ENCODE measurements at places on chromosomes 7 and 10.

DNA sequence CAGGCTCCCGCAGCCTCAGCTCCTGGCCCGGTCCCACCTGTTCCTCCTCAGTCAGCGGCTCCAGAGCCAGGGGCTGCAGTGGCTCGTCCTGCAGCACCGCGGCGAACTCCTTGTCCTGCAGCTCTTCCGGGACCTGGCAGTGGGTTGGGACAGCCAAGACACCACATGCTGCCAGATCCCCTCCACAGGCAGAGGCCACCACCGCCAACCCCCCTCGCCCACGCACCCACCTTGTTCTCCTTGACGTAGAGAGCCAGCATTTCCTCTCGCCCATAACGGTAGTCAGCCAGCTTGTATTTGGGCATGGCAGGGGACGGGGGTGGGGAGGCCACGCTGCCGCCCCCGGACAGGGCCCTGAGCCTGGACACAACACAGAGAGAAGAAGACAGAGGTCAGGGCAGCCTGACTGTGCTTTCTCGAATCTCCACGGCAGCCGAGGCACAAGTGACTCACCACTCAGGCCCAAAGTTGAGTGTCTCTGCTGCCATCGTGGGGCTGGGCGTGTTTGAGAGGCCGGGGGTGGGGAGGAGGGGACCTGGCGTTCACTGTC lies 6.2 kb downstream of the GIGYF1 start:
- no peak for DNase-seq

DNA sequence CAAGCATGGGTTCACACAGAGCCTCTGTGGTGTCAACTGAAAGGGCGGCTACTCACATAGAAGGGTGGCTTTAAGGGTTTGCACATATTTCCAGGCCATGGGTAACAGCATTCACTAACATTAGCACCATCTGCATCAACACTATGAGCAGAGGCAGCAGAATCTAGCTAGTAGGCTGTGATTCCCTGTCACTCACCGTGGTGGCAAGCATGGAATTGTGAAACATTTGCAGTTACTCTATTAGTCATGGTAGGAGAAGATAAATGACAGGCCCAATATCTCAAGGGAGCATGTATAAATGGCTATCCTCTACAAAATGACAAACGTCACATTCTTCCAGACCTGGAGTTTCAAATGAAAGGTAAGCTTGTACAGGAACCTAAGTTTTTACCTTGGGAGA lies 32.2 kb upstream of the CUBN start:
- no peak for DNase-seq

DNA sequence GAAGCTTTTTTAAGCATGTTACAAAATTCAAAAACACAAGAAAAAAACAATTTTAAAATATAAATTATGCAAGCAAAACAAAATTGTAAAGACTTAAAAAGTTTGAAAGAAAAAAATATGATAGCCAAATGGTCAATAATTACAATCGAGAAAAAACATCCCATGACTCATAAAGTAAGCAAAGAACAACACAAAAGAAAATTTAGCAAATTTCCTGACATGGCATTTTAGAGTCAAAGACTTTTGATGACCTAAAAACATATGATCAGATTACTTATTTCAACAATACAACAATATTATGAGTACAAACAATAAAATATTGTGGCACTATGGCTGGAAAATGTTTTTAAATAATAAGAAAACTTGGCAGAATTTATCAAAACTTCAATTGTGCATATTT lies 312.1 kb upstream of the MEOX2 start:
- DNase-seq = no peak

GRCh38 chr10:78283069-78283682 lies 249.5 kb downstream of the RPS24 start:
- no peak for DNase-seq

DNA sequence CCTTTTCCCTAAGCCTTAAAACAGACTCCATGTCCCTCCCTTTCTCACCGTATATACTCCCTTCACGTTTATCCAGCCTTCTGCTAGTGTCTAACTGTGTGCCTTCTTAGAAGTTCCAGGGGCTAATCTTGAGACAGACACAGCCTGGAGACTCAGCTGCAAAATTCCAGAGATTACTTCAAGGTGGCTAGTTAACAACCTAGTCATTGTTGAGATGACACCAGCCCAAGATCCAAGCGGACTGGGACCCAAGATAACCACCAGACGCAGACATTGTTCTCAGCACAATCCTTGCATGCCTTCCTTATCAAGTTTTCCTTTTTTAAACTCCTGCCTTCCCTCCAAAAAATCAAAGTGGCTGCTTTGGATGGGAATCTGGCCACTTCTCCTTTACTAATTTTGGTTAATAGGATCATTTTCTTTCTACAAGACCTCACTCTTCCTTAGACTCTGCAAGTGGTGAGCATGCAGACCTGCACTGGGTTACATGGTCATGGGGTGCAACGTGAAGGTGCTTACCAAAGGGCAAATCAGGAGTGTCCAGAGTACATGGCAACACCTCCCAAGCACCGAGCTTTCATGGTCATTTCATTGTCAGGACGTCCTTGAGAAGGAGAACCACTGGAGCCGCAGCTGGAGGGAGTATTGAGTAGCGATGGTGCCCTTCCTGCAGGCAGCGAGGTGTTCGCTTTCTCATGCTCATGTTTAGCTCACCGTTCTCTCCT lies 69.7 kb downstream of the ANLN start:
- DNase-seq = no peak

GRCh38 chr10:71610651-71611050 lies 108.9 kb downstream of the C10orf105 start:
- no peak for DNase-seq

GRCh38 chr10:78889536-78890063 lies 179.2 kb upstream of the ZMIZ1 start:
- no peak for DNase-seq

DNA sequence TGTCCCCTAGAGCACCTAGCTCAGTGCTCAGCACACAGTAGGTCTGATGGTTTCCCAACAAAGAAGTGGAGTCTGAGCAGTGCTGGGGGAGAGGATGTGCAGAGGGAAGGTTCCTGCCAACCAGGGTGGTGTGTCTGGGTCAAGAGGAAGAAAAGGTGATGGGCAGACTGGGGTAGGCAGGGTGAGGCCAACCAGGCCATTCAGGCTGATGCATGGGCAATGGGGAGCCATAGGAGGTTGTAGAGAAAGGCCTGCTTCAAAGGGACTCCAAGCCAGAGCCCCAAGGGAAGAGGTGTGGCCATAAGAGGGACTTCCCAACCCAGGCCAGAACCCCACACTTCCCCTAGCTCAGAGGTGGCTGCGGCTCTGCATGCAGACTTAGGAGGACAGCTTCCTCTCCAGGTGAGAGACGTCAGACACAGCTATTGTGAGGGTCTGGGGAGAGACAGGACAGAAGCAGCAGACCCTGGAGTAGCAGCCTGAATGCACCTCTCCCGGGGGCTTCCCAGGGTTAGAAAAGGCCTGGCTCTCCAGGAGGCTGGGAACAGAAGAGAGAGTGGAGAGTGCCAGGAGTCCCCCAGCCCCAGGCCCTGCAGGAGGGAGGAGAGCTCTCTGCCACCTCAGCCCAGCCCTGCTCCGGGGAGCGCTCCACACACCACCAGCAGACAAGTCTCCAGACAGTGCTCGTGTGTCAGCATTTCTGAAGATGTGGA lies 87.4 kb upstream of the ZMIZ1 start:
- DNase-seq = no peak

DNA sequence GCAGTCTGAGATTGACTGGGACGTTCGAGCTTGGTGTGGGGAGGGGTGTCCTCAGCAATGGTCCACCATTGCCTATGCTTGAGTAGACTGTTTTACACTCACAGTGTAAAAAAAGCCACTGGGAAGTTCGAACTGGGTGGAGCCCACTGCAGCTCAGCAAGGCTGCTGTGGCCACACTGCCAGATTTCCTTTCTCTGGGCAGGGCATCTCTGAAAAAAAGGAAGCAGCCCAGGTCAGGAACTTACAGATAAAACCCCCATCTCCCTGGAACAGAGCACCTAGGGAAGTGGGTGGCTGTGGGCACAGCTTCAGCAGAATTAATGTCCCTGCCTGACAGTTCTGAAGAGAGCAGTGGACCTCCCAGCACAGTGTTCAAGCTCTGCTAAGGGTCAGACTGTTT lies 80.3 kb downstream of the BICC1 start:
- no peak for DNase-seq

Data from AG04450 (cell line).